ENCODE measurements at places on chromosomes 11 and 22. TPM values are rescaled to one million over a fixed set of nuclear protein-coding genes. Genes with fewer than 3 reads are reported as not detected.

Gene PIH1D2
- 10.4 TPM for total RNA-seq

Gene PATE2
- not detected for total RNA-seq

Gene OR51B5
- not detected for total RNA-seq

Gene MRGPRE
- not detected for total RNA-seq

Gene VSTM5
- not detected for total RNA-seq

Gene PLAAT5
- 59.5 TPM for total RNA-seq

Gene POU2F3
- not detected for total RNA-seq

Gene NPTXR
- 5.3 TPM for total RNA-seq

Gene ASCL2
- total RNA-seq = 0.22 TPM

Gene DGCR6
- total RNA-seq = 6.6 TPM

Gene UPK2
- total RNA-seq = not detected

Gene POLR3H
- 16.7 TPM for total RNA-seq

Gene SLC37A2
- 17.0 TPM for total RNA-seq

Gene SSTR3
- not detected for total RNA-seq

Gene SYT13
- not detected for total RNA-seq

Gene C11orf21
- 2.9 TPM for total RNA-seq

Gene ZP1
- total RNA-seq = 1.5 TPM

Gene HEPHL1
- not detected for total RNA-seq

Gene SMIM35
- total RNA-seq = not detected

Gene ZNF70
- 3.9 TPM for total RNA-seq

Gene SCARF2
- 11.5 TPM for total RNA-seq

Gene FLRT1
- 0.22 TPM for total RNA-seq

Gene NXPE1
- total RNA-seq = not detected

Gene KIRREL3
- total RNA-seq = not detected

Gene XBP1
- 91.6 TPM for total RNA-seq

Gene SCUBE2
- 16.6 TPM for total RNA-seq

Gene GRAP2
- 1.4 TPM for total RNA-seq

Gene UPK3A
- total RNA-seq = not detected

Gene CRACR2B
- total RNA-seq = 13.9 TPM

Gene WNT11
- total RNA-seq = 32.0 TPM

All from subcutaneous adipose tissue (tissue), 4 donors.